Hematopoietic multipotent progenitor cell treated with erythropoietin and hydrocortisone succinate and interleukin-3 and kit ligand, for 6 days (in vitro differentiated cells): ENCODE measurements at places on chromosomes 11 and 22.
A peak's percentile ranks its signal among the peaks of the same experiment; 100 is the strongest.

GRCh38 chr22:48332438-48333322 is 1495.0 kb downstream of the BRD1 start:
- DNase-seq, result no peak

- DNase-seq, result no peak
These were observed 736.0 kb upstream of the CCDC90B start for GRCh38 chr11:84022201-84022600.

DNA sequence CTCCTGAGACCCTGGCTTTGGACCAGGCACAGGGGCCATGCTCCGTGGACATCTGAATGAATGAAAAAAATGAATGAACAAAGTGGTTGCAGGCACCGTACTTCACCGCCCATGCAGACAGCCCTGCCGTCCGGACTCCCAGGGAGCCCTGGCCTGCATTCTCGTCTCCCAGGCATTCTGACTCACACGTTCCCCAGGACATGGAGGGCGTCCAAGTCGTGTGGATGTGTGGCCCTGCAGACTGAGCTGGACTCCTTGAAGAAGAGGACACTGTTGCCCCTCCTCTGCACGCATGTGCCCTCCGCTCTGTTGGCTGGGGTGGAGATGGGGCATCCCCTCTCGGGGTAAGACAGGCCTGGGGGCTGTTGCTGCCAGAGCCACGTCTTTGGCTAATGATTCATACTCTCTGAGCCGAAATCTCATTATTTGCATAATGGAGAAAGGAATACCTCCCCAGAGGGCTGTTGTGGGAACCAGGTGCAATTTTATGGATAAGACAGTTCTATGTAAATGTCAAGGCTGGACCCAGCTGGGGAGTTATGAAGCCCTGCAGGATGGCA is 49.7 kb downstream of the RTL6 start:
- DNase-seq, result no peak

DNA sequence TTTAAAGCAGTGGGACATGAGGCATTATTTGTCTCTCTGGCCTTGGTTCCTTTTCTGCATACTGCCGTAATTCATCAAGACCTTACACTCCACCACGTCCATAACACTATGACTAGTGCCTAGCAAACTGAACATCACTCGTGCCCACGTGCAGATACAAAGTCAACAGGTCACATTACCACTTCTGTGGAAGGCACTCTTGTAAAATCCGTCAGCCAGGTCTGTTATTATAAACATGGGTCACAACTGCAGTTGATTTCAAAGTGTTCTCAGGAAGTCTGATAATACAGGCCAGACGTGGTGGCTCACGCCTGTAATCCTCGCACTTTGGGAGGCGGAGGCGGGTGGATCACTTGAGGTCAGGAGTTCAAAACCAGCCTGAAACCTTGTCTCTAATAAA is 14.1 kb downstream of the VSIG10L2 start:
- DNase-seq, result no peak

- peak; percentile 49 for DNase-seq
These were observed 4.0 kb upstream of the WNT11 start for GRCh38 chr11:76209973-76210930.

GRCh38 chr11:128904656-128905344 is 13.6 kb downstream of the KCNJ5 start:
- peak; percentile 21 for DNase-seq

DNA sequence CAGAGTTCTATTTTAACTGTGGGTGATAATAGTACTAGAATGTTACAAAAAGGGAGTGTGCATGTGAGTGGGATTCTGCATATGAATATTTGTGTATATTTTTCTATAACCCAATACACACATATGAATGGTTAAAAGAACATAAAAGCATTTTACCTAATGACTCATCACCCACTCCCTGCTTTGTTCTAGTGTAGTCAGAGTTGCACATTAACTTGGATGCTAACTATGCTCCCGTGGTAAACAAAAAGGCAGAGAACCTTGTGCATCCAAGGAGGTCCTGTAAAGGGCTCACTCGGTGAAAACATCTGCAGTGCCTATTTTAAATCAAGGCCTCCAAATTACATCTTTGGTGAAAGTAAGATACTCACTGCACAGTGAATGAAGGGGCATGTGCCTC is 1289.4 kb downstream of the LRRC4C start:
- no peak for DNase-seq

GRCh38 chr11:68327586-68328370 is 15.4 kb downstream of the LRP5 start:
- DNase-seq, result no peak

- DNase-seq, result no peak
These were observed 93.5 kb upstream of the TIMP3 start for GRCh38 chr22:32707971-32708370.

DNA sequence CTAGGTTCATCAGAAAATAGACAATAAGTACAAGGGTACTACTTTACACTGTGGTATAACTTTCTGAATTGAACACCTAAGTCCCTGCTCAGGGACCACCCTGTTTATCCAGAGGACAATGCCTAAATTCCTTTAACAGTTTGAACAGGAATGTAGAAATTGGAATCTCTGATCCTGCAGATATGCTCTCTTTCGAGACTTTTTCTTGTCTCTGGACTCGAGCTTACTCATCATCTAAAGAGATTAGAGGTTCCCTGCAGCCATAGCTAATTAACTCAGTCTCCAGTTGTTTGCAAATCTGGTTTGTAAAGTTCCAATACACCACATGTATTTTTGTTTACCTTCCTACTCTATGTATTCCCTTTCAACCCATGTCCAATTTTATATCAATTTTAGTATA is 1.0 kb downstream of the HOATZ start:
- no peak for DNase-seq

DNA sequence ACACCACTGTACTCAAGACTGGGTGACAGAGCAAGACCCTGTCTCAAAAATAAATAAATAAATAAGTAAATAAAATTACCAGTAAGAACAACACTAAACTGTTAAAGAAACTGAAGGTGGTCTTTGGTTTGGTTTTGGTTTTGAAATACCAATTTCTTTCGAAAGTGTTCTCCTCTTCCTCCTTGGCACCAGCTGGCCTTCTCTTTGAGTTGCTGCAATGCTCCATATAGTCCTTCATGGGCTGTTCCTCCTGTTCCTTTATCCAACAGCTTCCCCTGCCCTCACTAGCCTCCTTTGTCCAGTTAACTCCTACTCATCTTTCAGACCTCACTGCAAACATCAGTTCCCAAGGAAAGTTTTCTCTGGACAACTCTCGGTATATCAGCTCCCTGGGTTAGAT is 5.0 kb upstream of the UVRAG start:
- DNase-seq, result no peak

- no peak for DNase-seq
These were observed 29.8 kb downstream of the ZC3H12C start for GRCh38 chr11:110123003-110123402.

GRCh38 chr11:79139900-79140299 is 300.9 kb downstream of the TENM4 start:
- DNase-seq, result no peak

DNA sequence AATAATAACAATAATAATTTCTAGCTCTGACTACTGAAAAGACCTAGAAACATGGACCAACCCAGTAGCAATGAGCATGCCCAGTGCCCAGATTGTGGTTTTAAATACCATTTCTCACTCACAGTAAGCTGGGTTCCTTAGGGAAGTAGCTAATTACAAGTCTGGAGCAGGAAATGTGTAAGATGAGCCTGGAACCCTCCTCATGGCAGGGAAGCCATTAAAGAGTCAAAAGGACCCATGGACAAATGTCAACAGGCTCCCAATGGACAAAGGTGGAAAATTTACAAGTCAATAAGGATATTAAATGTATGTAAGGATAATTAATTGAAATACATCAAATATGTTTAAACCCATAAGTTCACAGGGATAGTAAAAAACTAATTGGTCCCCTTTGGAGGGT is 10.6 kb upstream of the CSNK2A3 start:
- DNase-seq, result no peak

- DNase-seq, result peak; percentile 75
These were observed at the start of gene ESAM for GRCh38 chr11:124762105-124762623. TSS of gene ESAM (minus strand) at chr11:124762290. CDS start at chr11:124762154, 136 bp downstream.

DNA sequence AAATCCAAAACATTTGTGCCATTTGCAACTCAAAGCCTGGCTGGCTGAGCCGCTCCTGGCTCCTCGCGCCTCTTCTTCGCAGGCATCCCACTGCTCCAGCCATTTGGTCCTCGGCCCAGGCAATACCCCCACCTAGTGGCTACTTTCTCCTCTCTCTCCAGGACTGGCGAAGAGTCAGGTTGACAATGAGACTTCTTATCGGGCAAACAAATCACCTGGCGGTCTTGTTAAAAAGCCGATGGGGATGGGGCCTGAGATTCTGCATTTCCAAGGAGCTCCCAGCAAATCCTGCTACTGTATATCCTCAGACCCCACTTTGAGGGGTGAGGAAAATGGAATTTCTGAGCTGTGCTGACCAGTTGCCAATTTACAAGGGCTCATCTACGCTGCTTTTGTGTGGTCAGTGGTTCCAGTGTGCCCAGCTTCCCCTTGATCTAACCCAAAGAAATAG is 89.0 kb downstream of the ISX start:
- DNase-seq, result peak; percentile 76

GRCh38 chr11:15053191-15053685 is 20.2 kb upstream of the CALCB start:
- DNase-seq, result no peak

DNA sequence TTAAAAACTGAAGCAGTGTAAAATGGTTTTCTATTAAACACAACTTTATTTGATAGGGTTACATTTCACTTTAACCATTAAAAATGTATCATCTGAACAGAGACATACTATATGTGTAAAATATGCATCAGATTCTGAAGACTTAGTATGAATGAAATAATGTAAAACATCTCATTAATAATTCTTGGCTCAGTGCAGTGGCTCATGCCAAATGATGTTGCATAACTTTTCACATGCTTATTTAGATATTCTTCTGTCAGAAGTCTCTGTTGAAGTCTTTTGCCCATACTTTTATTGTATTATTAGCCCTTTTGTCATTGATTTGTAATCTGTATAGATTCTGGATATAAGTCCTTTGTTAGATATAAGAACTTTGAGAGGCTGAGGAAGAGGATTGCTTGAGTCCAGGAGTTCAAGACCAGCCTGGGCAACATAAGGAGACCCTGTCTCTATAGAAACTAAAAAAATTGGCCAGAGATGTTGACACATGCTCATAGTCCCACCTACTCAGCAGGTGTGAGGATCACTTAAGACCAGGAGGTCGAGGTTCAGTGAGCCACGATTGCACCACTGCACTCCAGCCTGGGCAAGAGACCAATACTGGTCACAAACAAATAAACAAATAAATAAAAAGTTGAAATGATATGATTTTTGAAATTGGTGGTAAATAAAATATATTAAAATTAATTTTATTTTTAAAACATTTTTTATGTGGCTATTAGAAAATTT is 73.8 kb upstream of the PARVA start:
- no peak for DNase-seq

DNA sequence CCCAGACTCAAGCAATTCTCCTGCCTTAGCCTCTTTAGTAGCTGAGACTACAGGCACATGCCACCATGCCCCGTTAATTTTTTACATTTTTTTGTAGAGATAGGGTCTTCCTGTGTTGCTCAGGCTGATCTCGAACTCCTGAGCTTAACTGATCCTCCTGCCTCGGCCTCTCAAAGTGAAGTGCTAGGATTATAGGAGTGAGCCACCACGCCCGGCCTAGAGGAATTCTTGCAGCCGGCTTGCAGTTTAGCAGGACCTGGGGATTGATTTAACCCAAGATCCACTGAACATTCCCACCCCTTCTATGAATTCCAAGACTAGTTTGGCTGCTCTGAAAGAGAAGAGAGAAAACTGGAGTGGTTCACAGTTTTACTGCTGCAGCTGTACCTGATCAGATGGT is 63.3 kb upstream of the TNRC6B start:
- no peak for DNase-seq

DNA sequence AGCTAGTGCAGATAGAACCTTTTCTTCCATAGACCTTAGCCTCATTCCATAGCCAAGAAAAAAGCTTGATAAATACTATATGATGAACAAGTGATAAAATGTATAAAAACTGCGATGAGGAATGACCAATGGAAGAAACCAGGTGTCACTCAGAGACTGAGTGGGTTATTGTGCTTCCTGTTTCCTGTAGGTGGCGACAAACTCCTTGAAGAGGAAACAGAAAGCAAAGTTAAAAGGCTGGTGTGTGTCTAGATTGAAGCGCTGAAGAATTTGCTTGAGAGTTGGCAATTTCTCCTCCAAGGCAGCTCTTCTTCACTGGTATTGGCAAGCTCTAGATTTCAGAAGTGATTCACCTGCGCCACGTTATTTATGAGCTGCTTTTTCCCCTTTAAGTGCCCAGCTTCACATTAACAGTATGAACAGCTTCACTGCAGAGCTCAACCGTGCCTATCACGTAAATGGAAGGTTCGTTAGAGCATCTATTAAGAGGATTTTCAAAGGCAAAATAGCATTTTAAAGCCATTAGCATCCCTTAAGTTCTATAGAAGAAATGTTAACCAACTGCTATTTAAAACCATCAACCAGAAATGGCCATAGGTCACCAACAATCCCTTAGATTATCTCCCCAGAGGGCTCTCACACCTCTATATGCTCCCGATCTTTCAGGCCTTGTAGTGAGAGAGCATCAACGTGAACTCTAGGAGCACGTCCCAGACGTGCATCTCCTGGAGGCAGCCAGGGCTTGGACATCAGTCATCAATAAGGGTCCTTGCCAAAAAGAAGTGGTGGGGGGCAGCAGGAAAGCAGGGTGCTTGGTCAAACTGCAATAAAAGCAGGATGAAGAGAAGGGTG is 179.4 kb downstream of the CADM1 start:
- peak; percentile 73 for DNase-seq

DNA sequence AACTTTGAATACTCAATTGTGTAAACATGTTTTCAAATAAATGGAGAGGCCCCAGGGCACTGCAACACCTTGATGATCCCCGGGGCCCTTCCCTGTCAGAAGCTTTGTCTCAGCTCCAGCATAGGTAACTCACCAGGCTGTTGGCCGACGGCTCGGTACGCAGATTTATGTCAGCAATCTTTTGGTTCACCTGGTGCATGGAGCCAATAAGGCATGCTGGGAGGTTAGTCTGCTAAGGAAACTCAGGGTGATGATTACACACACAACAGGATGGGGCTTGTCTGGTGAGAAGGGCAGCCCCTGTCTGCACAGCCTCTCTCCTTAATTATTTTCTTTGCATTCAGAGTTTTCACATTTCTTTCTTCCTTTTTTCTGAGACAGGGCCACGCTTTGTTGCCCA is 10.8 kb downstream of the FAM227A start:
- DNase-seq, result no peak

DNA sequence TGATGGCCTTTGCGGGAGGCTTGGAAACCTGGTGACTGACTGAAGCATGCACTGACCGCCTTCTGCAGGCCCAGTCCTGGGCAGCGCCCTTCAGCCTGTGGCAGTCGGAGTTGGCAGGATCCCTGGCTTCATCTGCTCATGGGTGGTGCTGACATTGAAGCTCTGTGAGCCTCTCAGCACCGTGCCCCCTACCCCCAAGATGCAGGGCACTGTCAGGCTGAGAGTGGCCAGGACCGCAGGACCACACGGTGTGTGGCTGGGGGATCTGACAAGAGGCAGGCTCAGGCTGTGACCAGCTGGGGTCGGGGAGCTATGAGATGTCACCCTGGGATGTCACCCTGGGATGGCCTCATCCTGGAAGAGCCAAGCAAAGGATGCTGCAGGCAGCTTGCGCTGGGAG is 32.7 kb downstream of the TBC1D22A start:
- DNase-seq, result no peak

- DNase-seq, result no peak
These were observed 66.2 kb downstream of the THAP12 start for GRCh38 chr11:76314741-76315090.
